ENCODE measurements at places on chromosomes 5 and 9.
A peak's percentile ranks its signal among the peaks of the same experiment; 100 is the strongest.

GRCh38 chr5:71481441-71481840 lies 26.0 kb downstream of the BDP1 start:
- DNase-seq: no peak

- DNase-seq: no peak
Measured at GRCh38 chr9:112699230-112699629, 18.7 kb downstream of the INIP start.

DNA sequence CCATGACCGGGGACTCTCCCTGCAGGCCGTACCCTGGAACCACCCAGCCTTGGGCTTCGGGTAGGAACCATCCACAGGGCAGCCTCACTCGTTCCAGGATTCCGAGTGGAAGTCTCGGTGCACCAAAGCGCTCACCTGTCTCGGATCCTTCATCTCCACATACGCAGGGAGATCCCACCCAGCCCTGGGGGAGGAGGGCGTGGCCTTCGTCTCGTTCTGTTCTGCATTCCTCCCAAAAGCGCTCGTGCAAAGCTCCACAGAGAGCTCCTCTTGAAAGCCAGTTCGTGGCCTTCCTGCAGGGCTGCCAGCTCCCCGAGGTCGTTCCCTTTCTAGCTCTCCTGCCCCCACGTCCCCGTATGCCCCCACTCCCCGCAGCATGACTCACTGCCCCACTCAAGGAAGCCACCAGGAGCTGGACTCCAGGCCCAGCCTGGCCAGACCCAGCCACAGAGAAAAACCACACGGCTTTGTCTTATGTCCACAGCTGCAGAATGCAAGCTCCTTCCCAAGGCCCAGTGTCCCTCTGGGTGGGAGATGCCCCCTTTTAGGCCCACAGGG lies 65.0 kb upstream of the SARDH start:
- DNase-seq: no peak

DNA sequence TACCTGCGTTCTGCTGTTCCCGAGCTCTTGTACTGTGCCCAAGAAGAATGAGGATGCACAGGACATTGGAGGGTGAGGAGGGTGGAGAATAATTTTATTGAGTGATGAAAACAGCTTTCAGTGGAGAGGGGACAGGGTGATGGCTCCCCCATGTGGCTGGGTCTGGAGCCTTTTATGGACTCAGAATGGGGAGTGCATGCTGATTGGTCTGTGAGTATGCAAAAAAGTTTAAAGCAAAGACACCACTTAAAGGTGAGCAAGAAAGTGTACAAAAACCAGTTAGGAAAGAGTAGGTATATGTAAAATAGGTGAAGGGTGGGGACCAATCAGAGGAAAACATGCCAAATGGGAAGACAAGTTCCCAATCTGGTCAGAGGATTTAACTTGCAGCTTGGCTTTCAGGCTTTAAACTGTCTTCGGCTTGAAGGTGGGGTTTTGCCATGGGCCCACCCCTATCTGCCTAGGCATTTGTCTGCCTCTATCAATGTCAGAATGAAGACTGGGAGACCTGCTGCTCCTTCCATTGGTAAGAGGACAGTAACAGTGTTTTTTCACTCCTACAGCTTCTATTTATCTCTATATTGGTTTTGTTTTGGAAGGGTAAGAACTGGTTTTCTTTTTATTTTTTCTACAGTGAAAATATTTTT lies 118.0 kb upstream of the RAI14 start:
- no peak for DNase-seq

DNA sequence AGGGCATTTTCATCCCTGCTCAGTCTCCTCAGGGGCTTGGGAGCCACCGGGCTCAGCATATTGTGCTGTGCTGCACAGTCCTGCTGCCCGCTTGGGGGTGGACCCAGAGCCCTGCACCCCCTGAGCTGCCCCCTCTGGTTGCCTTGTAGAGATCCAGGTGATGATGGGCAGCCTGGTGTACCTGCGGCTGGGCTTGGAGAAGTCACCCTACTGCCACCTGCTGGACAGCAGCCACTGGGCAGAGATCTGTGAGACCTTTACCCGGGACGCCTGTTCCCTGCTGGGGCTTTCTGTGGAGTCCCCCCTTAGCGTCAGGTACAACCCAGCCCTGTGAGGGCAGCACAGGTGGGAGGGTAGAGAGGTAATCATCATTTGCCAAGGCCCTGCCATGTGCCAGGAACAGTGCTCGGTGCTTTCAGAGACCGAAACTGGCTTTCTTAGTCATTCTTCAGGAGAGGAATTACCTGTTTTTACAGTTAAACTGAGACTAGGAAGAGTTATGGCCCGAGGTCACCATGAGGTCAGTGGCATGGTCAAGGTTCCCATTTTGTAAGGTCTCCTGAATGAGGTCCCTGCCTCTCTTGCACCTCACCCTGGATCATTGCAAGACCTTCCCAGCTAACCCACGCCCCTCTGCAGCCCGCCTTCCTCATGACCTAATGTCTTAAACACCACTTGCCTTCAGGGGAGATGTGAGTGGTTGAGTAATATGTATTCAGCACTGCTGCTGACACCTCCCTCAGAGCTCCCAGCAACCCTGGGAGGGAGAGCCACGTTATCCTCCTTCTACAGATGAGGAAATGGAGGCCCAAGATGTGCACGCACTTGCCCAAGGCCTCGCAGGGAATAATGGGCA lies 7.5 kb downstream of the NHP2 start:
- DNase-seq: peak; percentile 40

- no peak for DNase-seq
Measured at GRCh38 chr5:55324006-55324405, 16.2 kb downstream of the MTREX start.

GRCh38 chr5:176185133-176185733 lies 53.0 kb upstream of the SIMC1 start:
- DNase-seq: peak; percentile 11

DNA sequence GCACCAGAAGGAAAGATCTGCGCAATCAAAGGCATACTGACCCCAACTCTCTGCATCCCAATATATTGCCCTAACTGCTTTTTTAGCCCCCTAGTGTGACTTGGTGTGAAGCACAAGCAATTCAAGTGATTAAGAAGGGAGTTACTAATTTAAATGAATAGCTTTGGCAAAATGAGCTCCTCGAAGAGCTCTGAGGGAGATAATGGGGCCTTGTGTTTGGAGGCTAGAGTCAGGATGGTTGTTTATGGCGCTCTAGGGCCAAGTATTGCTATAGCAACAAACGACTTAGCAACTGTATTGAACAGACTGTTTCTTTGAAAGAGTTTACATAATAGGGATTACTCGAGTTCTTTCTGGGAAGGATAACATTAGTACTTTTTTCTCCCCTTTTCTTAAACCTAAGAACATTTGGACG lies 11.5 kb upstream of the C5orf58 start:
- DNase-seq: no peak

GRCh38 chr9:95505072-95505716 lies 11.6 kb downstream of the PTCH1 start:
- no peak for DNase-seq

GRCh38 chr9:109887079-109887478 lies 107.1 kb downstream of the PALM2AKAP2 start:
- DNase-seq: no peak

GRCh38 chr5:21817668-21818369 lies 1035.3 kb downstream of the CDH12 start:
- DNase-seq: peak; percentile 57

- no peak for DNase-seq
Measured at GRCh38 chr5:143147902-143148301, 255.6 kb downstream of the NR3C1 start.

- no peak for DNase-seq
Measured at GRCh38 chr5:66354422-66354821, 210.3 kb downstream of the SREK1 start.

- DNase-seq: no peak
Measured at GRCh38 chr5:33807771-33808170, 84.0 kb downstream of the ADAMTS12 start.

GRCh38 chr5:171659896-171660295 lies 125.7 kb upstream of the SMIM23 start:
- DNase-seq: no peak

GRCh38 chr5:170848033-170848432 lies 13.8 kb upstream of the RANBP17 start:
- no peak for DNase-seq

DNA sequence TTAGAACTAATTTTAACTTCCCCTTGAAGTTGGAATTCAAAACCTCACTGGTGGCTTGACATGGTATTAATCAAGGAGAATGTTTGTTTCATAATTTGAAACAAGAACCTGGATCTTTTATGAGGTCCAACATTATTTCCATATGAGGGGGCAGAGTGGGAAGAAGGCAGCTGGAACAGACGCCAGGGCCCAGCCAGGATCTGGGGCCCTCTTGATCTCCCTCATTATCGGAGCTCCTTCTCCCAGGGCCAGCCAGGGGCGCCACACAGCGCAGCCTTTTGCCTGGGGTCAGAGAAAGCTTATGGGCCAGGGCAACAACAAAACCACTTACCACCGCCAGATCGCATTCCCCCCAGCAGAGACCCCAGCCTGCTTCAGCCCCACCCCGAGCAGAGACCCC lies 27.1 kb upstream of the NKD2 start:
- no peak for DNase-seq

DNA sequence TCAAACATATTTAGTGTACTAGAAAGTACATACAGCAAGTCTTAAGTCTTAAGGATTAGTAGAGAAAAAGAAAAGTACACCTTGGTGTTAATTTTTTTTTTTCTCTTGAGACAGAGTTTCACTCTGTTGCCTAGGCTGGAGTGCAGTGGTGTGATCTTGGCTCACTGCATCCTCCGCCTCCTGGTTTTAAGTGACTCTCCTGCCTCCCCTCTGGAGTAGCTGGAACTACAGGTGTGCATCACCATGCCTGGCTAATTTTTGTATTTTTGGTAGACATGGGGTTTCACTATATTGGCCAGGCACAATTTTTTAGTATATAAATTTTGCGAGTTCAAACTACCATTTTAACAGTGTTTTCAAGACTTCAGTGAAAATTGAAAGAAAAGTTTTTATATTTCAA lies 1941.1 kb upstream of the CDH6 start:
- DNase-seq: no peak

DNA sequence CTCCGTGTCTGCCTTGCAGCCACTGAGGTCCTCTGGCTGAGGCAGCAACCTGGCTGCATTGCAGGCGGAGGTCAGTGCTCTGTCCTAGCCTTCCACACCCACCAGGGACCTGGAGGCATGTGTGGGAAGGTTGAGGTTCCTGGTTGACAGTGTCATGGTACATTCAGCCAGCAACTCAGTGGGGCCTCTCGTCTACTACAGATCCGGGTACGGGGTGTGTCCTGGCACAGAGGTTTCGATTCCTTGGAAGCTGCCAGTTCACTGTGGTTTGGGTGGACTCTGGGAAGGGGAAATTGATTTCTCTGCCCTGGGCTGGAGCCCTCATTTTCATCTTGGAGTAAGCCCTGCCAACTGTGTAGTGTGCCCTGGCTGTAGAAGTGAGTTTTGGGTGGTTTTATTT lies 45.1 kb downstream of the PDE8B start:
- no peak for DNase-seq

GRCh38 chr5:99058466-99058865 lies 129.7 kb upstream of the CHD1 start:
- DNase-seq: no peak

- no peak for DNase-seq
Measured at GRCh38 chr9:130607640-130608420, 28.5 kb downstream of the FUBP3 start.

GRCh38 chr9:93111371-93112115 lies 15.5 kb downstream of the CARD19 start:
- DNase-seq: no peak

GRCh38 chr9:93665637-93666438 lies 89.5 kb downstream of the PHF2 start:
- DNase-seq: no peak

- DNase-seq: no peak
Measured at GRCh38 chr9:93918061-93918460, 37.1 kb downstream of the BARX1 start.

GRCh38 chr5:39783756-39784421 lies 359.1 kb upstream of the DAB2 start:
- DNase-seq: no peak

DNA sequence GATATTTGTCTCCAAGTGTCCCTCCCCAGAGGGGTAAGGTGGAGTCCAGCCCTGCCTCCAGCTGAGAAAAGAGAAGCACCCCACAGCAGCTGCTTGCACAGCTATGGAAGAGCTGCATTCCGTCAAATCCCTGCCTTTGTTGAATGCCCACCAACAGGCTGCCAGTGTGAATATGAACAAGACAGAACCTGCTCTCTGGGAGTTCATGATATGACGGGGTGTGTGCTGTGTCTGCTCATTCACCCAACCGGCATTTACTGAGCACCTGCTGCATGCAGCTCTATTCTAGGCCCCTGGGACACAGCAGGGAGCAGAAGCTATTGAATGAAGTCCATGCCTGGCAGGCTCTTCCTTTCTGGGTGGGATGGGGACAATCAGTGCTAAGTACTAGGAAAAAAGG lies 238.8 kb downstream of the GADD45G start:
- no peak for DNase-seq

DNA sequence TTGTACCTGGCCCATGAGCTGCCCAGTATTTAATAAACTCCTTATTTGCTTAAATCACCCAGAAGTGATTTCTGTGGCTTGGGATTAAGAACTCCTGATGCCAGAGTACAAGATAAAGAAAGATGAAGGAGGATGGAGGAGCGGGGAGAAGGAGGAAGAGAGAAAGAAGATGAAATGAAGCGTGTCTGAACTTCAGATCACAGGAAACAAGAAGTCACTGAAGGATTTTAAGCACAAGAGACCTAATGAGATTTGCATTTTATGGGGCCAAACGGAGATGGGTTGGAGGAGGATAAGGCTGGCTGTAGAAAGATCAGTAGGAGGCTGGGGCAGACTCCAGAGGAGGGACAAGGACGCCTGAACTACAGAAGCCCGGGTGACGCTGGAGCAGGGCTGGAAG lies 3.1 kb downstream of the EIF4E1B start:
- DNase-seq: no peak

GRCh38 chr5:178341091-178341850 lies 108.7 kb upstream of the PHYKPL start:
- no peak for DNase-seq
